ENCODE measurements at places on chromosomes 11 and 22. TPM values are rescaled to one million over a fixed set of nuclear protein-coding genes. Genes with fewer than 3 reads are reported as not detected.

- DNase-seq = no peak
Observed at GRCh38 chr22:33427461-33427860, 369.3 kb upstream of the SYN3 start.

- DNase-seq = no peak
Observed at GRCh38 chr11:39732001-39732400, 1727.5 kb downstream of the LRRC4C start.

GRCh38 chr22:41834005-41834944, 1.4 kb downstream of the SREBF2 start:
- peak; percentile 62 for DNase-seq

DNA sequence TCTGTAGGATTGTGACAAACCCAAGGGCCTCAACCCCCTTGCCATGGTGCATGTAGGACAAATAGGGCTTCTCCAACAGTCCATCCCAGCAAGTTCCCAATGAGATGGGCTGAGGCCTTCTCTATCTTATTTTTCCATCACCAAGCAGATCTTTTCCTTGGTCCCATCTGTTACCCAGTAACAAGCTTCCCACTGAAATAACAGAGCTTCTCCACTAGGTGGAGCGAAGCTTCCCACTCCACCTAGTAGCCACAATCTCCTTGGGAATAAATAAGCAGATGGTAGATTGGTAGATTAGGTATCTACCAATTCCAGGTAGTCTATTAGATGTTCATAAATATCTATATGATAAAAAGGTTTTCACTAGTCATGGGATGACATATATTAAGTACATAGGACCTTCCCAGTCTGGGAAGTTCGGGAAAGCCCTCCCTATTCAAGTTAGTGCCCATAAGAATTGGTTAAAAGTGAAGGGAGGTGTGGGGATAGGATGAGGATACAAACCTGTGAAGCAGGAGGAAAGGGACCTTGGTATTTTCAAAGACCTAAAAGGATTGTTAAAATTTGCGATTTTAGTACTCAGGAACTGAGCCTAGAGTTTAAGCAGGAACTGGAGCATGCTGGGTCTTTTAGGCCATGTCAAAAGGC, 5.9 kb upstream of the OR52L1 start:
- peak; percentile 48 for DNase-seq

DNA sequence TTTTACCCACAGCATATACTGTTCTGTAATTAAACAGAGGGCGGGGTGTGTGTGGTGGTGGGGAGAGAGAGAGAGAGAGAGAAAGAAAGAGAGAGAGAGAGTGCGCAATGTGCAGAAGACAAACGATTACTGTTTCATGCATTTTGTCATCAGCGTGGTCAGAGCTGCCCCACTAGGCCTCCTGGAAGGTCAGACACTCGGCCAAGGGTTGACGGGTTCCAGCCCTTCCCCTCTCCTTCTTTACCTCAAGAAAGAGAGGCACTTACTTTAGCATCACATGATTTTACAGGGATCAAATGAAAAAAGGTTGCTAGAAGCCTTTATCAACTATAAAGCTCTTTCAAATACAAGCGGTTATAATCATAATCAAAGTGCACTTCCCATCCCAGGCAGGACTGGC, 269.2 kb upstream of the SORL1-AS1 start:
- no peak for DNase-seq

DNA sequence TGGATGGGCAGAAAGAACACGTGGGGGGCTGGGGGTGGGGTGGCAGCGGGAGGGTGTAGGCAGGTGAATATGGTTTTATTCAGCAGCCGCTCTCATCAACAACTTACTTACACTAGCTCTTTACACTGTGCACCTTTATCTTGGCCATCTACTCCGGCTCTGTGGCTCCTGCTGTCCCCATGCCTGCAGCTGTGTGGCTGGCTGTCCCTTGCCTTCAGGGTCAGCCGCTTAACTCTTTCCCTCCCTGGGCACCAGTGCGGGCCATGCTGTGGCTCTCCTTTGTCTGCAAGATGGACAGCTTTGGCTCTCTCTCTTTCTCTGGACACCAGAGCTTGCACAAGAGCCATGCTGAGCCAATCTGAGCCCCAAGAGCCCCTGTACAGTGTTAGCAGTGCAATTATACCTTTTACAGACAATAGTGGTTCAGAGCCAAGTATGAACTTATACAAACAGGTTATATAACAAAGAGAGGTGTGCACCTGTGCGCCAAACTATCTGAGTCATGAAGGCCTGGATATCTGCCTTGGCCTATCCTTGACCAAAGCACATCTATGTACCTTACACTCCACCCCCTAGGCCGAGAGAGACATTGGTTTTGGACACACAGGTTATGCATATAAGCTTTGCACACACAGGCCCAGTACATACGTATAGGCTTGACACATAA, 94.3 kb upstream of the CTSC start:
- DNase-seq = no peak

The CCDC87 gene
- total RNA-seq = 0.22 TPM

The OR56A4 gene
- not detected for total RNA-seq
